ENCODE measurements at places on chromosomes 4 and X.

DNA sequence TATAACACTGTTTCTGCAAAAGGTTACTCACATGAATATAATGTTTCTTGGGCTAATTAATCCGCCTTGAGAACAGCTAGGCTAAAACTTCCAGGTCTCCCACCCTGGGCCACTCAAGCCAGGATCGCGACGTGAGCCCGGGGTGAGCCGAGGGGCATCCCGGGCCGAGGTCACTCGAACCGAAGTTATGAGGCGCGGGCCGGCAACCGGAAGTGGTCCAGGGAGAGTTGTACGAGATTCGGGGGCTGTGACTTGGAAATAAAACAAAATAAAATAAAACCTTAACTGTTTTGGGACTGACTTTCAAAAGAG, 317 bp downstream of the CMC4 start:
- DNase-seq, result no peak

- no peak for DNase-seq
Observed at GRCh38 chr4:140736669-140737343, 19.4 kb downstream of the TBC1D9 start.

GRCh38 chr4:105946771-105947170, 51.5 kb downstream of the NPNT start:
- no peak for DNase-seq

- no peak for DNase-seq
Observed at GRCh38 chrX:118152721-118153120, 36.1 kb upstream of the KLHL13 start.

GRCh38 chr4:98851806-98852205, 77.1 kb downstream of the EIF4E start:
- no peak for DNase-seq

DNA sequence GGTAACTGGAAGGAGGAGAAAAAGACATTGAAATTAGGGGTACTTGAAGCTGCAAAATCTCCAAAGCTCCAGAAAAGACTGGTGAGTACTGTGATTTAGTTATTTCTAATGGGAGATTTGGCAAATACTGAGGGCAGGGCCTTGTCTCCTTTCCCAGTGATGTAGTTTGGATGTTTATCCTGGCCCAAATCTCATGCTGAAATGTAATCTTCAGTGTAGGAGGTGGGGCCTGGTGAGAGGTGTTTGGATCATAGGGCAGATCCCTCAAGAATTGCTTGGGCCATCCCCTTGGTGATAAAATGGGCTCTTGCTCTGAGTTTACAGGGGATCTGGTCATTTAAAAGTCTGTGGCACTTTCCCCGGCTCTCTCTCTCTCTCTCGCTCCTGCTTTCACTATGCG, 33.1 kb upstream of the GK start:
- DNase-seq, result peak; percentile 34

DNA sequence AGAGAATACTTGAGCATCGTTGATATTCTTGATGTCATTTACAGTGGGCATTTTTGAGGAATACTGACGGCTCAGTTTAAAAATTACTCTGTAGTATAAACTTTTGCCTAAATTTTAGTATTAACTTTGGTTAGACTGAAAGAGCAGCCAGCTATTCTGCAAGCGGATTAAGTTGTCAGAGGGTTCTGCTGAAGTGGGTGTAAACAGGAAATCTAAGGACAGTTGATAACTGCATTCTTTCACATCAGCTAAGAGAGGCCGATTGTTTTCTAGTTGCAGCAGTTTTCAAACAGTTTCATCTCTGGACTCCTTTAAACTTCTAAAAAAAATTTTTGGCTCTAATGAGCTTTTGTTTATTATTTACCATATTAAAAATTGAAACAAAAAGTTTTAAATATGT, 149.6 kb downstream of the RAPGEF2 start:
- no peak for DNase-seq

- peak; percentile 87 for DNase-seq
Observed at GRCh38 chrX:19709812-19710518, 177.4 kb downstream of the SH3KBP1 start.

DNA sequence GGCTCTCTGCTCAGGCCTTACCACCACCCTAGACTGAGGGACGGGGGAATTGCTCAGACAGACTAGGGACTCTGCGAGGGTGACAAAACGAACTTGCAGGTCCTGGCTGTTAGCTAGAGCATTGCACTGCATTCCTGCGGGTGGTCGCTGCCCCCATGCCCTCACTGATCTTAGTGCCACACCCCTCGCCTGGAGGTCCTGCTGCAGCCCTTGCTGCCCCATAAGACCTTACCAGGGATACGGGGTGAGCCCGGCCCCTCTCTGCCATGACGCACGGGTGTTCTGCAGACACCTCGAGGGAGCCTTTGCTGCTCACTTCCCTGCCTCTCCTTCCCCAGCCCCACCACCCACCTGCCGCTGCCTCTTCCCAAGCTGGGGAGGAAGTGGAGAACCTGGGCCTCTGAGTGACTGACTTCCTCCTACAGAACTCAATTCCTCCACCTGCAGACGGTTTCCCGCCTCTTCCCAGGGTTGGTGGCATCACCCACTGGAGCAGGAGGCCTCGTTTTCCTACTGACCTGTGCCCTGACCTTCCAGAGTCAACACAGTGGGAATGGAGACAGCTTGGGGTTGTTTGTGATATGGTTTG, 19.8 kb upstream of the TBC1D14 start:
- DNase-seq, result no peak

DNA sequence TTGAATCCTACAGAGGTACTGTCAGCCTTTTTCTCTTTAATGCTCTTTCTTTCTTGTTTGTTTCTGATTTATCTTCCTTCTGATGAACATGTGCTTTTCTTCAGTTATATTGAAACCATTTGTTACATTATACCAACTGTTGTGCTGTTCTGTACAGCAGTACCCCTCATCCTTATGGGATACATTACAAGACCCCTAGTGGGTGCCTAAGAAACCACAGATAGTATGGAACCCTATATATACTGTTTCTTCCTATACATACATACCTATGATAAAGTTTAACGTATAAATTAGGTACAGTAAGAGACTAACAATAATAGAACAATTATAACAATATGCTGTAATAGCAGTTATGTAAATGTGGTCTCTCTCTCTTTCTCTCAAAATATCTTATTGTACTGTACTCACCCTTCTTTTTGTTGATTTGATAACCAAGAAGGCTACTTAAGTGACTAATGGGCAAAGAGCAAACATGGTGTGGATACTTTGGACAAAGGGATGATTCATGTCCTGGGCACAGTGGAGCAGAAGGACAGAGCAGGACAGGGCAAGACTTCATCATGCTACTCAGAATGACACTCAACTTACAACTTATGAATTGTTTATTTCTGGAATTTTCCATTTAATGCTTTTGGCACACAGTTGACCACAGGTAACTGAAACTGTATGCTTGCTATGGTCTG, 10.7 kb upstream of the YIPF7 start:
- DNase-seq, result no peak

GRCh38 chrX:109749207-109749606, 16.1 kb upstream of the ACSL4 start:
- no peak for DNase-seq

DNA sequence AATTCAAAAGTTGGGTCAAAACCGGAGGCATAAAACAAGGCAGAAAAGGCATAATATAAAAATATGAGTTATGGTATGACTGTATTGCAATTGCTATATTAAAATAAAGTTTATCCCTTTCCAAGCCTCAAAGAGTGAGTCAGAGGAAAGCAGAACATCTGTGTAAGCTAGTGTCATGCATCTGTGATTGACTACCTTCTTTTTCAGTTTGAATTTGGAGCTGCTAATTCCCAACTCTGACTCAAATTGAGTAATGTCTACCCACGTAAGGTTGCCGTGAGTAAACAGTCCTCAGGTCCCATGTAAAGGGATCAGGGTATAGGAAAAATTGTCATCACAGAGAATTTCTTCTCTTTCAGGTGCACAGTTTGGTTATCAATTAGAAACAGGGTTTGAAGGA, 6.5 kb upstream of the SLITRK4 start:
- no peak for DNase-seq

- no peak for DNase-seq
Observed at GRCh38 chrX:31147175-31147574, 75.3 kb upstream of the FTHL17 start.

DNA sequence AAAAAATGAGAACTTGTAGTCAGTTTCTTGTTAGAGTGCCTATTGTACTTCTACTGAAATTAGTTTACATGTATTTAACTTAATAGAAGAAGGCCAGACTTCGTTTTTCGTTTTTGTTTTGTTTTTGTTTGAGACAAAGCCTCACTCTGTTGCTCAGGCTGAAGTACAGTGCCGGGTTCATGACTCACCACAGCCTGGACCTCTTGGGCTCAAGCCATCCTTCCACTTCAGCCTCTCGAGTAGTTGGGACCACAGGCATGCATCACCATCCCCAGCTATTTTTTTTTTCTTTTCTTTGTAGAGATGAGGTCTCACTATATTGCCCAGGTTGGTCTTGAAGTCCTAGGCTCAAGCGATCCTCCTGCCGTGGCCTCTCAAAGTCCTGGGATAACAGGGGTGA, 793.9 kb downstream of the ADGRL3 start:
- no peak for DNase-seq

DNA sequence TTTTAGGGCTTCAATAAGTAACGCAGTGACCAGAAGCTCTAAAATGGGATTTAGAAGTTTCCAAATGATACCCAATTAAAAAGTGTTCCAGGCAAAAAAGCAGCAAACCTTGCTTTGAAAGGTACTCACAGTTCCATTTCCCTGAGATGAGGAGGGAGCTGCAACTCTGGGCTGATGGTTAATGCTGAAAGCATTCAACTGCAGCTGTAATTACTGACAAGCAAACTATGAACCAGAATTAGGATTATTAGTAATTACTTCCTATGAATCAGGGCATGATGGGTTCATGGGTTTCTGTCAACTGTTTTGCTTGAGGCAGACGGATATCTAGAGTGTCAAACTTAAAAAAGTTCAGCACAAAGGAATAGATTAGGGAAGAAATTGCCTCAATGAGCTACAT, 357.4 kb downstream of the STIM2 start:
- DNase-seq, result no peak

GRCh38 chr4:7587433-7588405, 153.0 kb upstream of the PSAPL1 start:
- DNase-seq, result no peak

GRCh38 chr4:18105030-18106011, 83.8 kb upstream of the LCORL start:
- DNase-seq, result no peak

- DNase-seq, result no peak
Observed at GRCh38 chr4:105075045-105075444, 71.6 kb upstream of the TET2 start.

DNA sequence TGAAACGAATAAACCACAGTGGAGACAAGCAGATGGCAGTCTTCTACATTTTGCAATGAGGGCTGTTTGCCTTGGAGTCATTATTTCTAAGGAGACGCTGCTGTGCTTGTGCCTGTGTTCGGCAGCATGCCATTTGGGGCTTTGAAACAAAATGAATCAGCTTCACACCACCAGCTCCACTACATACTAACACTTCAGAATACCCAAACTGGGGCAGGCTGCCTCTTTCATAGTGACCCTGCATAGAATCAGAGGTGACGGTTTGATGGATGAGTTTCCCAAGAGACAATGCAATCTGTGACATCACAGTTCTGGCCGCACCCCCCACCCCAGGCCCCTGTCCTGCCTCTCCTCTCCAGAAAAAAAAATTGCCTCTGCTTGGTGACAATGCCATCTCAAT, 57.1 kb upstream of the MID1 start:
- peak; percentile 2 for DNase-seq

DNA sequence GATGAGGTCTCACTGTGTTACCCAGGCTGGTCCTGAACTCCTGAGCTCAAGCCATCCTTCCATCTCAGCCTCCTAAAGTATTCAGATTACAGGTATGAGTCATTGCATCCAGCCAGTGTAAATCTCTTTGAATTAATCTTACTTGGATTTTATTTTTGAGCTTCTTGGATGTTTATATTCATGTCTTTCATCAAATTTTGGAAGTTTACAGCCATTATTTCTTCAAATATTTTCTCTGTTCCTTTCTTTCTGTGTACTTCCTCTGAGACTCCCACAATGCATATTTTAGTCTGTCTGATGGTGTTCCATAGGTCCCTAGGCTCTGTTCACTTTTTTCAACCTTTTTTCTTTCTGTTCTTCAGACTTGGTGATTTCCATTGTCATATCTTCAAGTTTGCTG, 34.9 kb downstream of the ZCCHC13 start:
- no peak for DNase-seq

DNA sequence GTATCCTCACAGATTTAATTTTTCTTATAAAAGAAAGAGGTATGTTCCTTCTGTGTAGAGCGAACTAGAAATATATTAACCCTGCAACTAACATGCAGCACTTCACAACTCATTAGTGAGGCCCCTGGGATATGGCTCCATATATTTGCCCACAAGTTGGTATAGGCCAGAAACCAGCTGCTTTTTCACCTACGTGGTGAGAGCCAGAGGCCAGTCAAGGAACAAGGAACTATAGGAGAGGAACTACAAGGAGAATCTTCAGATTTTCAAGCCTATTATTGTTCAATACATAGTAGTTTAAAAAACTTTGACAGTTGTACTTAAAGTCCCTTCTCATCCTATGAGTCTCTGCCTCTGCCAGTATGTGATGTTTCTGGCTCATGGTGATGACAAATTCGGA, 205.9 kb downstream of the CBR4 start:
- DNase-seq, result no peak

- no peak for DNase-seq
Observed at GRCh38 chr4:139670775-139671174, 5.2 kb downstream of the MGST2 start.

GRCh38 chrX:78747489-78747888, at the start of gene LPAR4:
Gene LPAR4 (plus strand): TSS chrX:78747720. CDS start chrX:78754870, 7,150 bp downstream.
- DNase-seq, result peak; percentile 11

GRCh38 chr4:159051245-159052071, 51.4 kb upstream of the RAPGEF2 start:
- DNase-seq, result no peak

GRCh38 chrX:48972220-48973164, 848 bp upstream of the KCND1 start:
- peak; percentile 37 for DNase-seq

Data from fibroblast of gingiva (primary cell).